ENCODE measurements at places on chromosomes 2 and 18. TPM values are rescaled to one million over a fixed set of nuclear protein-coding genes. Genes with fewer than 3 reads are reported as not detected.

REG3G gene
- total RNA-seq = not detected

DES gene
- 14,457 TPM for total RNA-seq

ACMSD gene
- not detected for total RNA-seq

DSG1 gene
- 0.77 TPM for total RNA-seq

- no peak for DNase-seq
Observed at GRCh38 chr2:109030870-109031475, 42.0 kb upstream of the EDAR start.

DNA sequence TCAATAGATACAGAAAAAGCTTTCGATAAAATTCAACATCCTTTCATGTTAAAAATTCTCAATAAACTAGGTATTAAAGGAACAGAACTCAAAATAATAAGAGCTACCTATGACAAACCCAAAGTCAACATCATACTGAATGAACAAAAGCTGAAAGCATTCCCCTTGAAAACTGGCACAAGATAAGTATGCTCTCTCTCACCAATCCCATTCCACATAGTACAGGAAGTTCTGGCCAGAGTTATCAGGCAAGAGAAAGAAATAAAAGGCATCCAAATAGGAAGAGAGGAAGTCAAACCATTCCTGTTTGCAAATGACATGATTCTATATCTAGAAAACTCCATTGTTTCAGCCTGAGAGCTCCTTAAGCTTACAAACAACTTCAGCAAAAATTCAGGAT is 1145.8 kb upstream of the DDX18 start:
- DNase-seq = no peak

DNA sequence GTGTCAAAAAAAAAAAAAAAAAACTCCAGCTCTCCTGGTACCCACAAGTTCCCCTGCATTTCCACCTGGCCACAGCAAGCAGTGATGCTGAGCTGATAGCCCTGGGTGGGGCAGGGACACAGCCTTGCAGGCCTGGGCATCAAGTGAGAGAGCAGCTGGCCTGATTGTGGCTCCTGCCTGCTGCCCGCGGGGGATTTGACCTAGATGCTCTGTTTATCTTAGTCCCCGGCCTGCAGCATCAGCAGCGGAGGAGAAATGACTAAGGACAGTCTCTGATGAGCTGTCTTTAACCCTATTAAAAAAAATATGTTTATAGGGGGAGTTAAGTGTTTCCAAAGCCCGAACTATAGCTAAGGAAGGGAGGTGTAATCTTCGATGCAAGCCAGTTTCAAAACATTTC is 102.6 kb downstream of the MTCL1 start:
- no peak for DNase-seq

DNA sequence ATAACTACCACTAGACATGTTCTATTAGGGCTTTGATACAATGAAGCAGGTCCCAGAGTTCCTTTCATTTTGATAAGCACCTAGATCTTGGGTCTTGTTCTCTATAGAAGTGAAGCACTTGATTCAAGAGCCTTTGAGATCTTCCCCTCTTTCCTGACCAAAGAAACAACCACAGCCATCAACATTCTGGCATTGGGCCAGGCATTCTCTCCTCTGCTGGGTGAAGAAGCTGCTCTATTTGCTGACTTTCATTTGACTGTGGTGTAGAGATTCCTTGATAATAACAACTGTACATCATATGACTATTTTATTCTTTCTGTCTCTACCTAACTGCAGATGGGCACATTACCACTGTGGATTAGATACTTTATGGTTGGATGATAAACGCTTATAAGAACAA is 96.6 kb upstream of the LYPD1 start:
- no peak for DNase-seq

DNA sequence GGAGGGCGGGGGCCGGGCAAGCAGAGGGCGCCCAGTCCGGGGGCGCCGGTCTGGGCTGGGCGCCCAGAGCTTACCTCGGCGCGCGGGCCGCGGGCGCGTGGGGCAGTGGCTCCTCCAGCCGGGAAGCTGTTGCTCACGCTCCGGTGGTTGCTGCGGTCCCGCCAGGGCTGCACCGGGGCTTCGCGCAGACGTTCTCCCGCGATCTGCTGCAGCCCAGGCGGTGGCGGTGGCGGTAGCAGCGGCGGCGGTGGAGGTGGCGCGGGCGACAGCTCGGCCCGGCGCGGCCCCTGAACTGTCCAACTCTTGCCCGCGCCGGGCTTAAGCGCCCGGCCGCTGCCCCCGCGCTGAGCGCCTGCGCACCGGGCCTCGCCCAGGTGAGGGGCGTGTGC is 391 bp downstream of the ZNF385B start:
- DNase-seq = peak; percentile 30

- DNase-seq = no peak
Observed at GRCh38 chr2:167490455-167490854, 602.2 kb downstream of the XIRP2 start.

- no peak for DNase-seq
Observed at GRCh38 chr2:136134126-136134525, 16.2 kb upstream of the CXCR4 start.

DNA sequence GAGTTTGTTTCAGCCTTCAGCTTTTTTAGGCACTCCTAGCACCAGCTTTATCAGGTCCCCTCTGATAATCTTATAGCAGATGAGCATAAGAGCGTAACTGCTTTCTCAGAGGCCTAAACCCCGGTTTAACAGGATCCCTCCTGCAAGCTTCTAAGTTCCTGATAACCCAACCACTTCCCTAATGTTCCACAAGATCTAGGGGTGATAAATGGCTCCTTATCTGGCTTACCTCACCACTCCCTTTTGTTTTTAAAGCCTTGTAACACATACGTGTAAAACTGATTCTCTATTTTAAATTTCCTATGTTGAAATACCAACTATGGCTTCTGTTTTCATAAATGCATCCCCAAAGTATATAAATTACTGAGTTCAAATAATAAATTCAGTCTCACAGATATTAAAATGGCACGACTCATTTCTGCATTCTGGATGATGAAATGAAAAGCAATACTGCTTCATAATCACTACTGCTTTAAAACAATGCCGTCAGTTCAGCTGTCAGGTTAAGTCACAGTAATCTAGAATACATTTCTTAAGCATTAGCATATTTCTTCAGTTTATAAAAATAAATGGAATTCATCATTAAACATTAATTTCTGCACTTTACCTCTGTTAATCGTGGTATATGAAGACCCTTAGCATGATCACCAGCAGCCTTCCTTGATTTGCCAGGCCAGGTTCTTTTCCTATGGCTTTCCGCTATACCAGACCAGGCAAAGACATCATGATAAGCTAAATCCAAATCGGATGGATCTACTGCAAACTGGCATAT is 126.3 kb downstream of the C2orf74 start:
- no peak for DNase-seq

- no peak for DNase-seq
Observed at GRCh38 chr2:11008773-11009172, 97.0 kb downstream of the KCNF1 start.

GRCh38 chr2:199663157-199663556 is 187.8 kb downstream of the FTCDNL1 start:
- DNase-seq = no peak

DNA sequence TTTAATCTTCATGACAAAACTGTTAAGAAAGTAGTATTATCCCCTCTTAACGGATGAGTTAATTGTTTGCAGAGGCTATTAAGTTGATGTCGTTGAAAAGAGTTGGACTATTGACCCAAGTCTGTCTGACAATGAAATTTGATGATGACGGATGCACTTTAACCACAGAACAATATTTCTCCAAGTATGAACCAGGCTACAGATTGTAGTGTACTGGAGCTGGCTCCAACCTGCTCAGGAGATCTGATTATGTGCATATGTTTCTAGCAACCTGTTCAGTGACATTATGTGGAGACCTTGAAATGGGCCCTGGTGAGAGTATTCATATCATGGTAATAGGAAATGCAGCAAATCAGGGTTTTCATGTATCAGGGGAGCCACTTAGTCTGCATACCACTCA is 174.1 kb downstream of the CDH7 start:
- no peak for DNase-seq

DNA sequence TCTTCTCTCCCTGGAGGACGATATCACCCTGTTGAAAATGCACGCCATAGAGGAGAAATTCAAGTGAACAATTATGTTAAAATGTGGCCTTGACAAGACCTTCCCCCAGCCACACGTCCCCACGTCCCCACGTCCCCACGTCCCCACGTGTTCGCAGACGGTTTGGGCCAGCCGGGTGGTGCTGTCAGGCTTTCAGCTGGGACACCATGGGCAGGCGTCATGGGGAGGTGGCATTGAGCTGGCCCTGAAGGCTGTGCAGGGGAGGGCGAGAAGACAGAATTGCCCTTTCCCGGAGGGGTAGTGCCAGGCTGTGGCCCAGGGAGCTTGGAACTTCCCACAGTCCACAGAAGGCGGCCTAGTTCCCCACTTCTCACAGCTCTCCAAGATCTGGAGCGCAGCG is 240.7 kb upstream of the RAB6C start:
- DNase-seq = no peak

- no peak for DNase-seq
Observed at GRCh38 chr2:172099472-172100079, 3.1 kb downstream of the DLX2 start.

- DNase-seq = no peak
Observed at GRCh38 chr2:102803041-102803896, 41.4 kb downstream of the TMEM182 start.

DNA sequence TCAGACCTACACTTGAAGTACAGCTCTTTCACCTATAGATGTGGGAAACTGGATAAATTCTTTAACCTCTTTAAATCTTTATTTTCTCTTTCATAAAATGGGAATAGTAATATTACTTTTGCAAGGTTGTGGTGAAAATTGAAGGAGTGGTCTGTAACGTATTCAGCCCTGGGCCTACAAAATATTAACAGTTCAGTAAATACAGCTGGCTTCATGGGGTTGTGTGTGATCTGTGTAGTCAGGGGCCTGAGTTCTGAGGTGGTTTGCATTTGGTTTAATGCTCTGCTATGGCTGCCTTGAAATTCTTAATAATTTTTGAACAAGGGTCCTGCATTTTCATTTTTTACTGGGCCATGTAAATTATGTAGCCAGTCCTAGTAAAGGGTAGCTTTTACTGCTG is 16.8 kb upstream of the EML6 start:
- DNase-seq = no peak

DNA sequence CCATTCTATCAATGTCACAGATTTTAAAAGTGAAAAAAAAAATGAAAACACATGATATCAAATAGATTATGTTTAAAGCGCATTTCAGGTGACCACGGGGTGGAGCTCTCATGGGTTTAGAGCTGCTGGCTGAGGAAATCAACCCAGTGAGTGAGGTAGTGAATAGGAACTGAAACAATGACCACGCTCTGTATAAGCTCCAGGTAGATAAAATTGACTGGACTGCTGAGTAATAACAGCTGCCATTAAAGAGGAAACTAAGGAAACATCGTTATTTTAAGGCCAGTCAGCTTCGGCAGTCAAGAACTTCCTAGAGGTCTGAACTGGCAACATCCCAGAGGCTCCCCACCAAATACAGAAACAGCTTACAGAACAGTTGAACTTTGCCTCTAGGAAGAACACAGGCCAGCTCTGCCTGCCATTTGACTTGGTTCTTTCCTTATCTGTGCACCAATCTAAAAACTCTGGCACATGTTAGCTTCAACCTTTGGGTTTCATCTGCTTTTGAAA is 185.9 kb downstream of the PDE1A start:
- DNase-seq = no peak

- no peak for DNase-seq
Observed at GRCh38 chr2:20061476-20061875, 10.0 kb upstream of the LAPTM4A start.

- DNase-seq = no peak
Observed at GRCh38 chr2:60520151-60520876, 33.1 kb downstream of the BCL11A start.

DNA sequence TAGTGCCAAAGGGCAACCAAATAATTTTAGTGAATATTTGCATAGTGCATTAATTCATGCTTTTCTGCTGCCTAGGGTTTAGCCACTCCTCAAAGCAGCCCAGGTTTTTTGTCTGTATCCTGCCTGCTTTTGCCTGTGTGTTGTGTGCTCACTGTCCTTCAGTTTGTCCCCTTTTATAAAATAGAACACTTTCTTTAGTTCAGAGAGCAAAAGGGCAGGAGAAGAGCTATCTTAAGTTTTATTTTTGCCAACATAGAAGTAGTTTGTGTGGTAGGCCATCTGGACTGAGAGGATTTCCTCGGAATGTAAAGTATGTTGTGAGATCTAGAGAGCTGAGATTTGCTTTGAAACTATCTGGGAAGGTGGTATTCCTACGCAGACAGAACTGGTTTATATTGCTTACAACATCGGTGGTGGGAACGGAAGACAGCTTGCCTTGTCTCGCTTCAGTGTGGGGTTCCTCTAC is 64.9 kb downstream of the EML4 start:
- DNase-seq = no peak

DNA sequence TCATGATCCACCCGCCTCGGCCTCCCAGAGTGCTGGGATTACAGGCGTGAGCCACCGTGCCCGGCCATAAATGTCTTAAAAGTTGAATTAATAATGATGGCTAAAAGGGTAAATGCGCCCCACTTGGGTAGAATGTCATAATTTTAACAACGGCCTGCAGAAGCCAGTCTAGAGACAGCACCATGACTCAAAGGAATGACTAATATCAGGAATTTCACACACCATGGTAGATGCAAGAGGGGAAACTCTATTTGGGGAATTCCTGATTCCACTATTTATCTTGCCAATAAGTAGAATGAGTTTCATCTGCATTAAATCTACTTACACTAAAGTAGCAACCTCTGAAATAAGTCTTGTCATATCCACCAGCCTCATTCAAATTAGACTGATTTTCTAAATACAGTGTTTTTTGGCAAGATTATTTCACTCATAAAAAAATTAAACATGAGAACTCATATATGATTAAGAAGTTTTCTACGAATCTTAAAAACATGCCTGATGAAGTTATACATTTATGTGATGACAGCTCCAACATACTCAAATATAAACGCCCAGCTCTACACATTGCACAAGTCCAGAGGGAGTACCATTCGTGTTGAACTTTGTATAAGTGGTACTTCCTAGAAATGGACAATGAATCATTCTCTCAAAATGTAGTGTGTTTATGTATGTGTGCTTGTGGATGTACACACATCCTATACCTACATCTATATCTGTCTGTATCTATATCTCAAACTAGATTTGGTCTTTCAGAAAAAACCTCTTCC is 309.7 kb downstream of the IRS1 start:
- DNase-seq = no peak

DNA sequence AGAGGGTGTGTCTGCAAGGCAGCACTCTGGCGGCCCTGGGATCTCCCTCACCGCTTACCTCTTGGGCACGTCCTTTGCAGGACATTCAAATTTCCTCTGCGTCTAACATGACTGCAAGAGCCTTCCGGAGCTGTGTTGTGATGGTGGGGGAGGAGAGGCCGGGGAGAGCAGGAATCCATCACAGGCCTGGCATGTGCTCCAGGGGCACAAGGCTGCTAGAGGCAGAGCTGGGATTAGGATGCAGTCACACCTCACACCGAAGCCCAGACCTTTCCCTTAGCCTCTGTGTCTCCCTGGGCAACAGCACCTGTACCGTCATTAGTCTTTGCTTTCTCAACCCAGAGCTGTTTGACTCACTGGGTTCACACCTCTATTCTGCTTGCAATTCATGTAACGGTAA is 111.3 kb downstream of the CMPK2 start:
- DNase-seq = no peak

DNA sequence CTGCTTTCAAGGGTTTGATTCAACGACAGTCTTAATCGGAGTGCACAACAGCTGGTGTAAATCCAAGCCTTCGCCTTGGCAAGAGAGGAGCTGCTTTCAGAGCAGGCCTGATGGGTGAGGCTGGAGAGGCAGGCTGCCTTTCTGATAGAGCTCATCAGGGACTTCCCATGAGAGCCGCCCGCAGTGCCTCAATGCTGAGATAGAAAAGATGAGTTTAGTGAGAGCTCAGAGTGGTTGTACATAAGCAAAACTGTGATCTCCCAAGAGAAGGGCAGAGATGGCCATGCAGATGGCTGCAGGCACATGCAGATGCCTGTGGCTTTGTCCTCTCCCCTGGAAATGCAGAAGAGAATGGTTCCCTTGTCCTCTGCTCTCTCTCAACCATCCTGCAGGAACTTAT is 122.1 kb downstream of the ARL4C start:
- DNase-seq = no peak
